ENCODE measurements at places on chromosomes 6 and 20.

DNA sequence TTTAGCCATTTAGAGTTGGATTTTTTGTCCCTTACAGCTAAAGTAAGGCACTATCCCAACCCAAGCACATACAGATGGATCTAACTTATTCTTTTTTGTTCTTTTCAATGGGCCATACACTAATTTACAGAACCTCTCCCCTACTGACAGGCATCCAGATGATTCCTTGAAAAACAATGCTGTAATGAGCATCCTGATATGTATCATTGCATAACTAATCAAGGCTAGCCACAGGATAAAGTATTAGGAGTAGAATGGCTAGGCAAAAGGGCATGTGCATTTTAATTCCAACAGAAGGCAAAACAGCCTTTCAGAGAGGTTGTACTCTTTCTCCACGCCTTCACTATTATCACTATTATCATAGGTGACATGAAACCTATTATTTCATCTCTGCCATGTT is 54.1 kb downstream of the ELOVL5 start:
- no peak for DNase-seq

- DNase-seq, result no peak
Observed at GRCh38 chr20:51910321-51911050, 108.2 kb upstream of the SALL4 start.

GRCh38 chr20:52402514-52402913 is 210.9 kb upstream of the ZFP64 start:
- no peak for DNase-seq

DNA sequence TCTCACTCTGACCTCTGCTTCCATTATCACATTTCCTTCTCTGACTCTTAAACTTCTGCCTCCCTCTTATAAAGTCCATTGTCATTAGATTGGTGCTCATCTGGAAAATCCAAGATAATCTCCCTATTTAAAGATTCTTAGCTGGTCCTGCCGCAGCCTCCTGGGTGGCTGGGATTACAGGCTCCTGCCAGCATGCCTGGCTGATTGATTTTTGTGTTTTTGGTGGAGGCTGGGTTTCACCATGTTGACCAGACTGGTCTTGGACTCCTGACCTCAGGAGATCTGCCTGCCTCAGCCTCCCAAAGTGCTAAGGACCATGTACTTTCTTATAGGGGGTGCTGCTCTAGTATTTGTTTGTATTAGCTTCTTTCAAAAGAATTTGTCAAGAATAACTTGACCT is 5.3 kb upstream of the RPF2 start:
- no peak for DNase-seq

- DNase-seq, result no peak
Observed at GRCh38 chr6:102812242-102812641, 1418.7 kb downstream of the GRIK2 start.

DNA sequence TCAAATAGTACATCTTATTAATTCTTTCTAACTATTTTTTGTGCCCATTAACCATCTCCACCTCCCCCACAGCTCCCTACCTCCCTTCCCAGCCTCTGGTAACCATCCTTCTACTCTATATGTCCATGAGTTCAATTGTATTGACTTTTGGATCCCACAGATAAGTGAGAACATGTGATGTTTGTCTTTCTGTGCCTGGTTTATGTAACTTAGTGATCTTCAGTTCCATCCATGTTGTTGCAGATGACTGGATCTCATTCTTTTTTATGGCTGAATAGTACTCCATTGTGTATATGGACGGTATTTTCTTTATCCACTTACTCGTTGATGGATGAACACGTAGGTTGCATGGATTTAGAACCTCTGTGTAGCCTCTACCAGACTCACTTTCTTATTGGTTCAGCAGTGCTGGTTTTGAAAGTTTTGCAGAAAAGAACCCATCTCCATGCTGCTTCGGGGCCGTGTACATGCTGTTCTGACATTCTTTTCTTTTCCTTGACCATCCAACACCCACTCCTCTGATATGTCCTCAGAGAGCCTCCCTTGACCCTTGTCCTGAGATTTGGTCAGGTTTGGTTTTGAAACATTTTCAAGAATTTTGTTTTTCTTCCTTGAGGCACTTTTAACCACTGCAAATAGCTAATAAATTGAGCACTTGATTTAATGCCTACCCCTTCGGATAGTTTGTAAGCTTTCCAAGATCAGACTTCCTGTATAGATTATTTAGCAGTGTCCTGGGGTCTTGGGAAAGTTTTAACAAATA is 231.2 kb upstream of the ZFP64 start:
- peak; percentile 87 for DNase-seq

GRCh38 chr6:5968817-5969734 is 37.6 kb downstream of the NRN1 start:
- DNase-seq, result no peak

GRCh38 chr6:7194657-7195056 is 86.9 kb downstream of the RREB1 start:
- no peak for DNase-seq

DNA sequence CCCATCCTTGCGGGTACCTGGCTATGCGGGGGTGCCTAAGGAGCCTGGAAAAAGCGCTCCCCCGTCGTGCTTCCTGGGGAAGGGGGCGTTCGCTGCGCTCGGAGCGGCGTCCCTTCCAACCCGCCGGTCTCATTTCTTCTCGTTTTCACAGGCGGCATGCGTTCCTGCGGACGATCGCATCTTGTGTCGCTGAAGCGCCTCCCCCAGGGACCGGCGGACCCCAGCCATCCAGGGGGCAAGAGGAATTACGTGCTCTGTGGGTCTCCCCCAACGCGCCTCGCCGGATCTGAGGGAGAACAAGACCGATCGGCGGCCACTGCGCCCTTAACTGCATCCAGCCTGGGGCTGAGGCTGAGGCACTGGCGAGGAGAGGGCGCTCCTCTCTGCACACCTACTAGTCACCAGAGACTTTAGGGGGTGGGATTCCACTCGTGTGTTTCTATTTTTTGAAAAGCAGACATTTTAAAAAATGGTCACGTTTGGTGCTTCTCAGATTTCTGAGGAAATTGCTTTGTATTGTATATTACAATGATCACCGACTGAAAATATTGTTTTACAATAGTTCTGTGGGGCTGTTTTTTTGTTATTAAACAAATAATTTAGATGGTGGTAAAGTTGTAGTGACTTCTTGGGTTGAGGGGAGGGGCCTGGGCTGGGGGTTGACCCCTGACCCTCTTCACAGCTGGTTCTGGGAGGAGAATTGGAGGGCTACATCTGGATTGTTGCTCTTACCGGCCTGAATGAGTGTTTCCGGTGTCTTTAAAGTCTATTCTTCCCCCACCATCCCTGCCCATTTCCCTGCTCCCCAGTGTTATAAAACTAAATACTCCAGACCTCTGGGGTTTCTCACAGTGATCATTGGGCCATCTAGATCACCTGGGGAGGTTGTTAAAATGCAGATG is 1.1 kb downstream of the ID1 start:
- no peak for DNase-seq

- no peak for DNase-seq
Observed at GRCh38 chr6:111676383-111676782, 70.7 kb upstream of the TRAF3IP2 start.

DNA sequence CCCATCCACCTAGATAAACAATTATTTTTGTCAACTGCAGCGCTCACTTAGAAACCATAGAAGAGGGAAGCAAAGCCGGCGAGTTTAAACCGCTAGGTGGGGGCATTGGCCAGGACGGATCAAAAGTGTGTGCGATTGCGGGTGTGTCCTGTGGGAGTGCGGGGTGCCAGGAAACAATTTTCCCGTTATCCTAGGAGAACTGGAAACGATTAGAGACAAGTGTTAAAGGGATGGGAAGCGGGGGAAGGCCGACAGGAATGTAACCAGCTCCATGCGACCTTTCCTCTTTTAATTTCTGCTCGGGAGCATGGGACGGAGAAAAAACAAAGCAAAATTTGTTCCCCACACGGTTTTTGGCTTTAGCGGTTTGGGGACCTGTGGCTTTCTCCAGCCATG is 2.8 kb upstream of the HTR1B start:
- DNase-seq, result peak; percentile 25

DNA sequence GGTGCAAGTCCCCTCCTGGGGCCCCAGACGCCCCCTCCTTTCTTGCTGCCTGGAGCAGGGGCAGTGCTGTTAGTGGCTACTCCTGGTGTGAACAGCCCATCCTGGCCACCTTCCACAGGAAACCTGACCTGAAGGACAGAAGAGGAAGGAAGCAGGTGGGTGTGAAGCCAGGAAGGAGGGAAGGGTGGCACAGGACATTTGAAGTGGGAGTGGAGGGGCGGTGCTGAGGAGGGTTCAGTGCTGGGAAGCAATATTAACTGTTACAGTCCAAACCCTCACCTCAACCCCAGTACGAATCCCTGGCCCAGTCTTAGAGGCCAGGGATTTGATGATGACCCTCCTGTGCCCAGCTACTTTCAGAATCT is 766 bp downstream of the PRICKLE4 start:
- no peak for DNase-seq

GRCh38 chr20:44651684-44652423 is at the start of gene ADA:
Gene ADA, minus strand, starts transcription at chr20:44651699. Its CDS starts 92 bp downstream, at chr20:44651607.
- peak; percentile 46 for DNase-seq

- DNase-seq, result no peak
Observed at GRCh38 chr20:46034039-46034438, 5.0 kb downstream of the SLC12A5 start.

GRCh38 chr20:2279253-2279779 is 16.5 kb upstream of the TGM3 start:
- no peak for DNase-seq

GRCh38 chr6:148779142-148779562 is 32.3 kb downstream of the UST start:
- DNase-seq, result peak; percentile 18

GRCh38 chr6:101088594-101088993 is 207.5 kb upstream of the ASCC3 start:
- DNase-seq, result no peak

DNA sequence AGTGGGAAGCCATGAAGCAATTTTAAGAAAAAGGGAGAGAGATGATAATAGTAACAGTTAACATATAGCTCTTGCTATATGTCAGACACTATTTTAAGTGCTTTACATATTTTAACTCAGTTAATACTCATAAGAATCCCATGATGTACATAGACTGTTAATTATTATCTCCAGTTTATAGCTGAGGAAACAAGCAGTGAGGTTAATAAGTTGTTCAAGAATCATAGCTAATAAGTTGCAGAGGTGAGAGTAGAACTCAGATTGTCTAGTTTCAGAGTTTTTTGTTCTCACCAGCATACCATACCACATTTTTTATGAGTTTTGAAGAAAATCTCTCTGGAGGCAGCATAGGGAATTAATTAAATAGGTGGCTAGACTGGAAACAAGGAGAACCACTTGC is 144.6 kb upstream of the MMS22L start:
- DNase-seq, result no peak

GRCh38 chr6:106163446-106163965 is 77.4 kb downstream of the PRDM1 start:
- peak; percentile 3 for DNase-seq

- no peak for DNase-seq
Observed at GRCh38 chr6:136470044-136470443, 80.2 kb downstream of the MAP7 start.
